ENCODE measurements at places on chromosomes 6 and 20.

- DNase-seq: no peak
These were observed 156.1 kb downstream of the SYCP2 start for GRCh38 chr20:59777331-59777725.

- DNase-seq: no peak
These were observed 64.0 kb downstream of the FYN start for GRCh38 chr6:111809264-111809663.

DNA sequence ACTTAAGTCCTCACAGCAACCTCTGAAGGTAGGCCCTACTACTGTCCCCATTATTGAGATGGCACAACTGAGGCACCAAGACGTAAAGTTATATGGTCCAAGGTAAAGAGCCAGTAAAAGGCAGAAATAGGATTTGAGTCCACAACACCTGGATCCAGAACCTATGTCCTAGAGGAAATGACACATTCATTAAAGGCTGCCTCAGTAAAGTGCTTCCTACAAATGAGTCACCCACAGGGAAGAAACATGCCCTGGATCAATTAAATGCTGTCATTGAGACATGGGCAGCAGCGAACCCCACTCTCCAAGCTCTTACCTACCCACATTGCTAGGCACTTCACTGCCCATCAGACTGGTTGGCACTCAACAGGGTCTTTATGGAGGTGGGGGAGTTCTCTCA is 600.9 kb downstream of the PTPRT start:
- DNase-seq: no peak

GRCh38 chr6:50820869-50821264 is 2.2 kb downstream of the TFAP2B start:
- no peak for DNase-seq

GRCh38 chr6:112929641-112930040 is 582.5 kb downstream of the RFPL4B start:
- no peak for DNase-seq

GRCh38 chr6:166306378-166307081 is 1.7 kb downstream of the PRR18 start:
- no peak for DNase-seq

Measured in activated gamma-delta T cell treated with anti-CD3 and anti-CD28 coated beads, Interleukin-2, amount 50 U/mL, for 16 hours (primary cell).